ENCODE measurements at places on chromosomes 1 and 21. TPM values are rescaled to one million over a fixed set of nuclear protein-coding genes. Genes with fewer than 3 reads are reported as not detected.

The CHIT1 gene
- not detected for total RNA-seq

The EDN2 gene
- not detected for total RNA-seq

The PEA15 gene
- total RNA-seq = 51.9 TPM

The CHI3L2 gene
- not detected for total RNA-seq

The SPRR2B gene
- not detected for total RNA-seq

The DNTTIP2 gene
- total RNA-seq = 99.9 TPM

The BCAR3 gene
- total RNA-seq = 70.5 TPM

The LCE1F gene
- not detected for total RNA-seq

The OR2G6 gene
- total RNA-seq = not detected

The PDE4DIP gene
- 6.7 TPM for total RNA-seq

The CGN gene
- 4.1 TPM for total RNA-seq

The RSRP1 gene
- total RNA-seq = 50.6 TPM

The ZNF644 gene
- 87.5 TPM for total RNA-seq

The GPR157 gene
- 2.0 TPM for total RNA-seq

The KIAA0040 gene
- 4.7 TPM for total RNA-seq

The S100A3 gene
- 9.0 TPM for total RNA-seq

The CYP2J2 gene
- total RNA-seq = 4.2 TPM

The NR1I3 gene
- total RNA-seq = not detected

The TCHH gene
- not detected for total RNA-seq

The TNFRSF4 gene
- total RNA-seq = not detected

The TTLL10 gene
- total RNA-seq = not detected

The ATP1A4 gene
- total RNA-seq = not detected

The APCS gene
- total RNA-seq = not detected

The ANGPTL7 gene
- not detected for total RNA-seq

The MYOM3 gene
- total RNA-seq = 1.1 TPM

The LRRC7 gene
- not detected for total RNA-seq

The SELE gene
- 0.80 TPM for total RNA-seq

The PRR9 gene
- not detected for total RNA-seq

The STUM gene
- 0.45 TPM for total RNA-seq

The PTPN7 gene
- total RNA-seq = 1.5 TPM

The CAMSAP2 gene
- 19.5 TPM for total RNA-seq

The TMCC2 gene
- total RNA-seq = 4.8 TPM

The CRP gene
- not detected for total RNA-seq
